ENCODE measurements at places on chromosomes 7 and 10.

DNA sequence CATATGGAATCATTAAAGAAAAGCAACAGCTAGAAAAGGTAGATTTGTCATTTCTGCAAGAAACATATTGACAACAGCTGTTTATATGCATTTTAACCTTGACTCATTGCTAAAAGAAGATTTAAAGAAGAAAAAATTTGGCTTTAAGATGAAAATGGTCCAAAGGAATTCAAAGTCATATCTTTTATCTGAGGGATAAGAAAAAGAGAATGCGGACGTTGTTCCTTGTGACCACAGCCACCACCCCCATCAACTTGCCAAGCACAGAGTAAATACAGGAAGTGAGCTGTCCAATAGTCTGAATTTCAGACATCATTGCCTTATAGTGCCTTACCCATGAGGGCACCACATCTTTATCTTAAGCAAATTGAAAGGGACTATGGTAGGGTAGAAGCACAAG is 7.3 kb upstream of the CRPPA start:
- DNase-seq: no peak

- peak; percentile 32 for DNase-seq
Observed at GRCh38 chr7:7438851-7439250, 96.8 kb downstream of the COL28A1 start.

DNA sequence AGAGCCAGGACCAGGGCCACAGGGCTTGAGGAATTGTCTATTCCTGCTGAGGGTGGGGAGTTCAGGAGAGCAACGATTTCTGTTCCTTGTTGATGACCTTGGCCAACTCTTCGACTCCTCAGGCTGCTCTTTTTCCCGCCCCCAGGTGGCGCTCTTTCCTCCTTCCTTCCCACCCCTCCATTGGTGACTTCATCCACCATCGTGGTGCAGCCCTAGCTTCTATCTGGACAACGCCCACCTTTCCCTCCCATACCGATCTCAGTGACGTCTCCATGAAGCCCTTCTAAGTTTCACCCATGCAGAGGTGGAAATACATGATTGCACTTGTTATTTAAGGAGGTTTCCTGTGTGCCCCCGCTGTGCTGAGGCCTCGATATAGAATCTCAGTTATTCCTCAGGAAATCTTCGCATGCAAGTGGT is 22.1 kb upstream of the CARD11 start:
- DNase-seq: peak; percentile 13

- DNase-seq: no peak
Observed at GRCh38 chr10:87816163-87816897, 1.7 kb downstream of the ATAD1 start.

DNA sequence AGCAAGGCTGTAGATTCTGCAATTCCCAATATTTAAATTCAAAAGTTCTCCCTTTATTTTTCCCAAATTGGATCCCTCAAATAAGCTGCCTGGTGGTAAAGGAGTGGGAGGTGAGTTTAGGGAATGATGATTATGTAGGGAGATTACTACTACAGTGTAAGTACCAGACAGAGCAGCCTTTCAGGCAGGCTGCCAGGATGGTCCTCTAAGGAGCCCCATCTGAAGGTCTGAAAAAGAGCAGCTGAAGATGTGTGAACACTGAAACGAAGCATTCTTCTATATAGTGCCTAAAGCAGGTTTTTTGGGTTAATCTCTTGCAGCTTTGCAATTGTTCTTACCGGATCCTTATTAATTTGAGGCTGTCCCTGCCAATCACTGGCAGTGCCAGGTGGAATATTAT is 84.7 kb downstream of the CREB5 start:
- no peak for DNase-seq
